NCI-H1417 treated with DMSO at 0.1 percent for 48 hours (cell line): ENCODE measurements at places on chromosomes 2 and 18.

GRCh38 chr18:44801781-44802180, 121.1 kb downstream of the SETBP1 start:
- no peak for DNase-seq

DNA sequence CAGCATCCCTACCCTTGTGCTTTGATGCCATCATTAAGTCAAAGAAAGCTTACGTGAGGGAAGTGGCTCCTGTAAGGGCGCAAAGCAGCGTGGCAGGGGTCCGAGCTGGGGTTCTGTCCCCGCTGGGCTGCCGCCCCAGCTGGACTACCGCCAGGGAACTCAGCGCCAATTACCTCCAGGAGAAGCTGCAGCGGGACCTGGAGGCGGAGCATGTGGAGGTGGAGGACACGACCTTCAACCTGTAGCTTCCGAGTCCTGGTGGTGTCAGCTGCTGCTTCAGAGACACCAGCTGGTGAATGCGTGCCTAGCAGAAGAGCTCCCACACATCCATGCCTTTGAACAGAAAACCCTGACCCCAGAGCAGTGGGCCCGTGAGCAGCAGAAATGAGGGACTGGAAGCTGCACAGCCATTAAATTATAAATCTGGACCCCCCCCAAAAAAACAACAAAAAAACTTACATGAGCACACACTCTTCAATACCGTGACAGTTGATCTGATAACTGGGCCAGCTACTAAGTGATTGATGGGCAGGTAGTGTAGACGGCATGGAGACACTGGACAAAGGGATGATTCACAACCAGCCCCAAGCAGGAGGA, 20.1 kb upstream of the YES1 start:
- DNase-seq = no peak

- DNase-seq = no peak
Measured at GRCh38 chr2:156864753-156865152, 392.8 kb upstream of the GALNT5 start.

DNA sequence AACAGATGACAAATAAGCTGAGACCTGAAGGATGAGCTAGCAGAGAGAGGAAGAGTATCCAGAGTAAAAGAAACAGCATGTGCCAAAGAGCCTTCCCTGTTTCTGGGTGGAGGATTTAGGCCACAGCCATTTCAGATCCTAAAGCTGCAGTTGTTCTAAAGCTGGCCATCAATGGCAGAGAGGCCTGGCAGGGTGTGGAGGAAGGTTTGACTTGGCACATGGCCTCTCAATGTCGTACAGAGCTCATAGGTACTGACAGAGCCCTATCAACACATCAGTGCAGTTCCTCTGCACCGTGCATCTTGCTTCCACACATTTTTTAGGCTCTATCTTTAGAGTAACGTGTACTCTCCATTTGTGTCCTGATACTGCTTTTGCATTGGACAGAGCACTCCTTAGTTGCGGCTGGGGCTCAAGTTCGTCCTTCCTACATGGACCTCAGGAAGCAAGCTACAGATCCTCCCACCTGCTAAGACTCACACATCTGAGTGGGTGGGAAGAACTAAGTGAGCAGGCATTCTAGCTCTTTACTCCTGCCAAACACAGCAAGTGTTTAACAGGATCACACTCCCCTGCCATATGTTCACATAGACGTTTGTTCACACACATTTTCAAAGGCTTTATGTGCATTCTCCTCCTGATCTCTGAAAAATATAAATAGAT, 3.0 kb upstream of the CHMP3 start:
- no peak for DNase-seq

DNA sequence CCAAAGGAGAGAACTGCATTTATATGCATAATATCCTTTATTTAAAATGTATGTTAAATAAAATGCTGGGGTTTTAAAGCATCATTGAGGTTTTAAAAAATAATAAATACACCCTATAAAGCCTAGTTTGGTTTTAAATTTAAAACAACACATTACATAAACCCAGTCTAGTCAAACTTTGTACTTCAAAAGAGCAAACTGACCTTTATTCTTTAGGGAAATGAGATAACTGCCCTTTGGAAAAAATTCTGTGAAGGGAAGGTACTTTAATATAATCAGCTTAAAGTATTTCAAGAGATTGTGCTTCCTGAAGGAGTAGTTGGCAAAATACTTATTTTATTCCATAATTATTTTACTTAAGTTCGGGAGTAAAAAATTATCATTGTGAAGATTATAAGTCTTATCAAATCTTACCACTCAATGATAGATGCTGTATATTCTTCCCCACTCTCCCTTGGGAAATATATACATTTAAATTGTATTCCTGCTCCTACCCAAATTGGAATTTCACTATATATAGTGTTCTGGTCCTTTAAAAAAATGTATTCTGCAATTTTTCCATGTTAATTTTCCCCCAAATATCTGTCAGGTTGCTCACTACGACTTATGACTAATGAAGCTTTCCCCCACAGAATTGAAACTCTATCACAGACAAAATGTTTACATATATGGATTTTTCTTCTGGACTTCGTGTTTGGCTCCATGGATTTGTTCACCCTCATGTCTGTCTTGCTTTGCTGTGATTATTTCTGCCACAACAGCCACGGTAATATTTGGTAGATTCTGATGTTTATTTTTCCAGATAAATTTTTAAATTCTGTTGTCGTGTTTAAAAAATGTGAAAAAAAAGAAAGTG, 42.1 kb downstream of the ZC3H6 start:
- no peak for DNase-seq
